Stimulated activated CD4-positive, alpha-beta T cell treated with anti-CD3 and anti-CD28 coated beads, Interleukin-1b, Interleukin-23, amount 100 ng/mL, for 1 hour (primary cell): ENCODE measurements at places on chromosomes 2 and 18.

GRCh38 chr2:233265899-233266431 is 14.5 kb downstream of the ATG16L1 start:
- DNase-seq: no peak

GRCh38 chr2:195408196-195408595 is 248.8 kb upstream of the SLC39A10 start:
- no peak for DNase-seq

- DNase-seq: no peak
Measured at GRCh38 chr2:170258382-170258781, 80.4 kb downstream of the MYO3B start.

DNA sequence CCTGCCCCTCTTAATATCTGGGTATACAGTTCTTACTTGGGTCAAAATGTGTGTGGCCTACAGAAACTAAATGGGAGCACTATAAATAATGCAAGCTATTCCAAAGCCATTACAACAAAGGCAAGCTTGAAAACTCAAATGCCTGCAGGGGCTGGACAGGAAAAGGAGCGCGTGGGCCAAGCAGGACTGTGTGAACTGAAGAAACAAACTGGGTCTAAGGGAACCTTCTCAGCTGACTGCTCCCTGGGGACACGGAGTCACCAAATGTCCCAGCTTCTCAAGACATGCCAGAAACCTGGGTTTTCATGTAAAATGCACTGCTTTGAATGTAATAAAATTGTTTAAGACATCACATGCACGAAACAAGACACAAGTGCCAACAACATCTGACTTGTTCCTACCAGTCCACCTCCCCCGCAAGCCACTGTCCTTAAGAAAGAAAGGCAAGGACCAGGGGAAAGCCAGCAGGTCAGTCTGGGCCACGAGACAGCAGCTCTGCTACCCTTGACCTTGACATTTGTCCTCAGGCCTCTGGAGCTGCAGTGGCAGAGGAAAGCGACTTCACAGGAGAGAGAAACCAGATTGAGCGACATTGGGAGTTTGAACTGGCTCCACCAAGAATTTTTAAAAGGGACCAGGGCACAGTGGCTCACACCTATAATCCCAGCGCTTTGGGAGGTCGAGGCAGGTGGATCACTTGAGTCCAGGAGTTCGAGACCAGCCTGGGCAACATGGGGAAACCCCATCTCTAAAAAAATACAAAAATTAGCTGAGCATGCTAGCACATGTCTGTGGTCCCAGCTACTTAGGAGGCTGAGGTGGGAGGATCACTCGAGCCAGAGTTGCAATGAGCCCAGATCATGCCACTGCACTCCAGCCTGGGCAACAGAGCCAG is 89.7 kb upstream of the SH3BP4 start:
- DNase-seq: no peak
